ENCODE measurements at places on chromosomes 16 and 17.

GRCh38 chr17:67217446-67217845, 27.6 kb downstream of the HELZ start:
- no peak for DNase-seq

DNA sequence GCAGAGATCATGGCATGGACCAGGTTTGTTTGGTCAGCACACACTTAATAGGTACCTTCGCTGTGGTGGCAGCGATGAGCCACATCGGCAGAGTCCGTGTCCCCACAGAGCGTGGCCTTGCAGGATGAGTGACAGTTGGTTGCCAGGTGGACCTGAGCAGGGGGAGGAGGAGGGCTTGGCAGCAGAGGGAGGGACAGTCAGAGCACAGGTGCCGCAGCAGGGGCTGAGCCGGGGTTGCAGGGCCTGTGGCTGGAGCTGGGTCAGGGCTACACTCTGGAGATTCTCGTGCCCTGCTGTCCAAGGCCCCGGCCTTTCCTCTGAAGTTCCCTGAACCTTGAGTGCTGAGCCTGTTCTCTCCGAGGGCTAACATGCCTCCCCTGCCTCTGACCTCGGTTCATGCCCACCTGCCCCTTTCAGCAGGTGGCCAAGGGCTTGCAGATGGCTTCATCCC, 24.8 kb downstream of the POLR3E start:
- DNase-seq, result no peak

GRCh38 chr16:73874324-73874723, 422.3 kb upstream of the PSMD7 start:
- no peak for DNase-seq

GRCh38 chr16:22324787-22325597, 27.8 kb downstream of the POLR3E start:
- no peak for DNase-seq

- peak; percentile 48 for DNase-seq
Measured at GRCh38 chr16:27238016-27238587, 30.5 kb downstream of the NSMCE1 start.

DNA sequence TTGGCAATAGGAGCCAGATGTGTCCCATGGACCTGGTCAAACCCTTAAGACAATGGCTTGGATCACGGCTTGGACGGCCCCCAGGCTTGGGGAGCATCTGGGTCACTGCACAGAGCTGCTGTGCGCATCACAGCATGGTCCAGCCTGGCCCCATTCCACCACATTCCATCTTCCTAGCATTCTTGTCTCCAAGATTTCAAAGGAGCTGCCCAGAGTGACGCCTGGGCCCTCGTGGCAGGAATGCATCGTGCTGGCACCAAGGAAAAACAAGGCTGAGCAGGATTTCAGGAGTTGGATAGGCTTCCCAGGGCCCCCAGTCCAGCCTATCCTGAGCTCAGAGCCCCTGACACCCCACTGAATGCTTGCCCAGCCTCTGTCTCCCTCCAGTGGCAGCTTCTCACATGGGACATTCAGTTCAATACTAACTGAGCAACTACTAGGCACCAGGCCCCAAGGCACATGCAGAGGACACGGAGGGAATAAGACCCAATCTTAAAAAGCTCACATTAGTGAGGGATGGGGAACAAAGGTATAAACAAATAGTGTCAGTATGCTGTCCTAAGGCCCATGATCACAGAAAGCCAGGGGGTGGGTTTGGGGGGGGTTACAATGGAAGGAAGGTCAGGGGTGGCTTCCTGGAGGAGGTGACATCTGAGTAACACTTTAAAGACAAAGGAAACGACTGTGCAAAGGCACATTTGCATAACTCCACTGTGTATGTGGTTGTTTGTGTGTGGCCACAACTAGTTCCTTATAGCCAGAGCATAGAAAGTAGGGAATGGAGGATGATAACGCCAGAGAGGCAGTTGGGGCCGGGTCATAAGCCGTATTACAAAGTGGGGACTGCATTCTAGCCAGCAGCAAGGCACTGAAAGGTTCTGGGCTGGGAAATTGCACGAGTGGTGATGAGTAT, 34.1 kb downstream of the TK2 start:
- DNase-seq, result no peak

- DNase-seq, result peak; percentile 15
Measured at GRCh38 chr17:49132699-49133364, at the start of gene B4GALNT2. TSS of gene B4GALNT2 (plus strand) at chr17:49132769. CDS start at chr17:49132793, 24 bp downstream.

DNA sequence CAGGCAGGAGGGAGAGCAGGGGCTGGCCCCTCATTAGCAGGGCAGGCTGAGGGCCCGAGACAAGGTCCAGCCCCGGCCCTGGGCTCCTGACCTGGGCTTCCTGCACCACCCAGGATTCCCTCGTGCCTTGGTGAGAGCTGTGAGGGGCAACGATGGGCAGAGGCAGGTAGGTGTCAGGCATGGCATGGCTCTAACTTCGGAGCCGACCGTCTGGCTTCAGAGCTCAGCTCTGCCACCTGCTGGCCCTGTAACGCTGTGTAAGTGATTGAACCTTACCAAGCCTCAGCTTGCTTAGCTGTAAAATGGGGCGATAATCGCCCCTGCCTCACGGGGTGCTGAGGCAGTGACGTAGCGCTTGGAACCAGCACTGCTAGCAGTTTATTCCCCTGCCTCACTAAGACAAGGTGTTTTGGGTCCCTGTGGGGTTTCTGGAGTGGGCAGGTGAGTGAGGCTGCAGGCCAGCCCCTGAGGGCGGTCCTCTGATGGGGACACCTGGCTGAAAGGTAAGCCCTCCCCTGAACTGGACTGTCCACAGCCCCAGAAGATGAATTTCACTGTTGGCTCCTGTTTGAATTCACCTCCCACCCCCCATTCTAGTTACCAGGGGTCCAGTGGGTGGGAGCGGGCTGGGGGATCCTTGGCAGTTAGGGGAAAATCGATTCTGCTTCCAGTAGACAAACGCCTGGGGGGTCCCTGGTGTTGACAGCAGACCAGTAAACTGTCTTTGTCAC, 184.8 kb upstream of the GSE1 start:
- DNase-seq, result peak; percentile 11

GRCh38 chr17:56431736-56432135, 161.8 kb upstream of the NOG start:
- no peak for DNase-seq

GRCh38 chr16:6143020-6143419, 1045.4 kb upstream of the EEF2KMT start:
- DNase-seq, result no peak

DNA sequence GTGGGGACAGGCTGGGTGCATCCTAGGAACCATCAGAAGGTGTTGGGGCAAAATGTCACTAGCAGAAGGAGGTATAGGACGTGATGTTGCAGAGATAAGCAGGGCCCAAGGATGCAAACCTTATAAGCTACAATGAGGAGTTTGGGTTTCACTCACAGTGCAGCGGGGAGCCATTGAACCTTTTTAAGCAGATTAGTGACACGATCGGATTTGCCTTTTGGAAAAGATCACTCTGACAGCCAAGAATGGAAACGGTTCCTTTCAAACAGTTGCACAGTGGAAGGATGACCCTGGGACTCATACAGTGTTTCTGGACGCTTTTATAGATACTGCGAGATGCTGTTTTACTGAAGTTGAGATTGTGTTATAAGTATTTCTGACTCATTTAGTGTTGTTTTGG, 131.8 kb upstream of the CACNG3 start:
- DNase-seq, result no peak

- no peak for DNase-seq
Measured at GRCh38 chr16:64695684-64696083, 426.2 kb downstream of the CDH11 start.

Measured in stimulated activated CD4-positive, alpha-beta T cell treated with anti-CD3 and anti-CD28 coated beads, Interleukin-4, amount 100 ng/mL, for 4 hours (primary cell).